AG08395 (cell line): ENCODE measurements at places on chromosomes 3 and 15.

- no peak for DNase-seq
These were observed 20.7 kb downstream of the TPM1 start for GRCh38 chr15:63063164-63063756.

- DNase-seq: no peak
These were observed 63.0 kb upstream of the ACP3 start for GRCh38 chr3:132254076-132254755.

DNA sequence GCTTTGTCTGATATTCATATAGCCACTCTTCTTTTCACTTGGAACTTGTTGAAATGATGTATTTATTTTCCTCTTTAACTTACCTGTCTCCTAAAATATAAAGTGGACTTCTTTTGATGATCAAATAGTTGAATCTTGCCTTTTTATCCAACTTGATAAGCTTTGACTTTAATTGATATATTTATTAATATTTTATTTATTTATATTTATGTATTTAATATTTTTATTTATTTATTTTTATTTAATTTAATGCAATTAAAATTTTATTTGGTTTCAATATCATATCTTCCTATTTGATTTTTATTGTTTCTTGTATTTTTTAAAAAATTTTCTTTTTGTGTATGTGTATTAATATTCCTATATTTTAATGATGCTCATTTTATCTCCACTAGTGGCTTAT is 555.1 kb upstream of the EPHA6 start:
- no peak for DNase-seq

- no peak for DNase-seq
These were observed 115.2 kb downstream of the P3H2 start for GRCh38 chr3:190005343-190006113.
